ENCODE measurements at places on chromosomes 12 and 14.

DNA sequence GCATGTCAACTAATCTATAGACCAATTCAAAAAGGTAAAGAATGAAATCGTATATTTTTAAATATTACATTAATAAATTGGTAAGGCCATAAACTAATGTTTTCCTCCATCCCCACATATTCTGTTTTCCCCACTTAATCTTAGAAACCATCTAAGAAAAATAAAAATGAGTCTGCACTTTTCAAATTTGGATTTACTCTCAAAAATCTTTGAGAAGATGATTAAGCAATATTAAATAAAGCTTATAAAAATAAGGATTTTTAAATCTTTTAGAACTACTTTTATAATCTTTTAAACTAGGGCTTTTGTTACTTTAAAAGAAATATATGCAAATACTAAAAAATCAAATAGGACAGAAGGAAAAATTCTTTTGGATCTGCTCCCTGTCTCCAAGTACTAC, 10.6 kb upstream of the HAL start:
- no peak for DNase-seq

- no peak for DNase-seq
Observed at GRCh38 chr14:58027904-58028303, 124.1 kb downstream of the ARMH4 start.

DNA sequence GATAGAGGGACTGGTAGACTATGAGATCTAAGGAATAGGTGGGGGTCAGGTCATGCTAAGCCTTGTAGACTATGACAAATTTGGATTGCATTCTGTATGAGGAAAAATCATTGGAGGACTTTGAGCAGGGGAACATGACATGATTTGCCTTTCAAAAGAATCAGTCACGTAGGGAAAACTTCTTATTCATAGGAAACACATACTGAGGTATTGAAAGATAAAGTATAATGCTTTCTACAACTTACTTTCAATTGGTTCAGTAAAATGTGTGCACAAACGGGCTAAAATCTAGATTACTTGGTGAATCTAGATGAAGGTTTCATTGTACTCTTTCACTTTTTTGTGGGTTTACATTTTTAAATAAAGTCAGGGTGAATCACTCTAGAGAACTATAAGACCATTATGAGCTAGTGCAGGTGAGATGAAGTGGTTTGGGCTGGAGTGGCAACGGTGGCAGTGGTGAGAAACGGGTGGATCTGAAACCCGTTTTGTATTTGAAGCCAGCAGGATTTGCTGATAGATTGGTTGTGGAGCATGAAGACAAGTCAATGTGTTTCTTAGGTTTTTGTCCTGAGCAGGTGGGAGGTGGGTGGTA, 6.7 kb downstream of the BBS10 start:
- no peak for DNase-seq

DNA sequence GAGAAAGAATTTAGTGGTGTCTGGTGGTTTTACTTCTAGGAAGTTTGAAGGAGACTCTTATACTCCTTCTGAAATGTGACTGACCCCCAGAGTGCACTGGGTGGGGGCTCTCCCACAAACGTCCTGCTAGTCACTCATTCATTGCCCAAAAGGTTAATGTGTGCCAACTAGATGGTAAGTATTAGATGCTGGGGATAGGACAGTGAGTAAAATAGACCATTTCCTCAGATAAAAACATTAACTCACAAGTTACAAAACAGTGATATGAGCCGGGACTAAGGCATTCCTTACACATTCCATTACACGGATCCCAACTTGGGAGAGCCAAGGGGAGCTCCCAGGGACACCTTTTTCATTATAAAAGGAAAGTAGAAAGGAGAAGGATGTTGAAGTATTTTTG, 185.1 kb downstream of the ATXN7L3B start:
- DNase-seq: no peak

DNA sequence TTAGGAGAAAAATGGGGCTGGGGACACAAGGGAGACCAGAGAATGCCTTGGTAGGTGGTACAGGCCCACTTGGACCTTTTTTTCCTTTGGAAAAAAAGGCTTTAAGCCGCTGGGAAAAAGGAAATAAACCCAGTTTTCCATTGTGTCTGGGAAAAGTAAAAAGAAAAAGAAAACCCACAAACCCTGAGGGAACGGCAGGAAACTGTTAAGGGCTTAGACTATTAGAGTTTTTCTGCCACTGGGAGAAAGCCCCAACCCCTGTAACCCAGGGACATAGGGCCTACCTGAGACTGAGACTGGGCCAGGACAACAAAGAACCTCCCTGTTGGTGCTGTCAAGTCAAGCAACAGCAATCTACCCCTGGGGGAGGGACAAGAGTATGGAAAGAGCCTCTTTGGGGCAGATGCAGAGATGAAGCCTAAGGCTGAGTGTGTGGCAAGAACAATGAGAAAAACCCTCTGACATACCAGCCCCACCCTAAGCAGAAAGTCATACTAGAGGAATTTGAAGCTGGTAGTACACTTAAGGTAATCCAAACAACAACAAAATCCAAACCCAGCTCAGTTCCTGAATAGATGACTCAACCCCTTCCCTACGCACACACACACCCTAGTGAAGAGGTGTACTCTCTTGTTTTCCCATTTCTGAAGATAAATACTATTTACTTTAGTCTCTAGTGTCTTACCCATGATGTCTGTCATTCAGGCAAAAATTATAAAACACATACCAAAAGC, 22.8 kb downstream of the ATF1 start:
- no peak for DNase-seq

GRCh38 chr12:107287436-107288413, 194.4 kb upstream of the CRY1 start:
- peak; percentile 24 for DNase-seq

DNA sequence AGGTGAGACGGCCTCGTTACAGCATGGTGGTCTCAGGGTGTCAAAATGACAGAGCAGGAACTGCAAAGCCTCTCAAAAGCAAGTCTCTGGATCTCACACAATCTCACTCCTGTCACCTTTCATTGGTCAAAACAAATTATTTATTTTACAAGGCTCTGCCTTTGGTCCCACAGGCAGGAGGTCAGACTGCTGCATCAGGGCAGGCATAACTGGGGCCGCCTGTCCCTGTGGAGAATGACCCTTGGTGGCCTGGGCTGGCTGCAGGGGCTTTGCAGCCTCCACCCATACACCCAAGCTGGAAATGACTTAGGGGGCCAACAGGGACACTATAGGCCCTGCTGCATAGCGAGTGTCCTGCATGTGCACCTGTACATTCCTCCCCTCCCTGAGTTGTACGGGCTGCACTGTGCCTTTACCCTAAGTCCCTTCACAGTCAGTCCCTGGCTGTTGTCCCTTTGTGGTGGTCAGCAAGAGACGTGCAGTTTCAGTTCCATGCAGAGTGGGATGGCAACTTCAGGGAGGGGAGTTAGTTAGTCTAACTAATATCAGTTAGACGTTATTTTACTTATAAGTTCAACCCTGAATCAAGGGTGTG, 28.1 kb downstream of the PEX5 start:
- no peak for DNase-seq

DNA sequence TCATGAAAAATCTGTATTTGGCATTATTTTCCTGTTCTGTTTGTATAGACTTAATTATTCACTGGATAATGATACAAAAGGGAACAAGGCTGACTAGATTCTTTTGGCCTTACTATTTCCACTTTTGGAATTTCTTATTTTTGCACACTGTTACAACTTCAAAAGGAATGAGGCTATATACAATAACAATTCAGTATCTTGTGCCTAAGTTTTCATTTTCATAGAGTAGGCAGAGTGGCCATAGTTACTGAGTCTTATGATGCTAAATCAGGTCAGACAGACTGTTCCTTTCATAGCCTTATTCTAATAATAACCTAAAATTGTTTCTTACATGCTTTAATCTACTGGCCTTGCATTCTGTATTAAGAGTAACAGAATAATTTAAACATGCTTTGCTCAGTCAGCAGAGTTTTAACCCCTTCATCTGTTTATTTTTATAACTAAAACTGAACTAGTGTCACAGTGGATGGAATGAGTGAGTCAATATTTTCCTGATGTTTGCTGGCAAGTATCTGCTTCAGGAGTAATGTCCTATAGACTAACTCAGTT, 10.5 kb downstream of the TTC8 start:
- DNase-seq: no peak

- no peak for DNase-seq
Observed at GRCh38 chr12:122403831-122404230, 18.6 kb downstream of the CLIP1 start.

GRCh38 chr12:124463341-124463921, 104.0 kb downstream of the NCOR2 start:
- DNase-seq: no peak

- DNase-seq: peak; percentile 24
Observed at GRCh38 chr12:1533602-1534304, 60.6 kb downstream of the FBXL14 start.

- DNase-seq: no peak
Observed at GRCh38 chr14:21019366-21019765, 5.5 kb downstream of the NDRG2 start.

- no peak for DNase-seq
Observed at GRCh38 chr12:69196302-69197288, 42.8 kb upstream of the CPSF6 start.

DNA sequence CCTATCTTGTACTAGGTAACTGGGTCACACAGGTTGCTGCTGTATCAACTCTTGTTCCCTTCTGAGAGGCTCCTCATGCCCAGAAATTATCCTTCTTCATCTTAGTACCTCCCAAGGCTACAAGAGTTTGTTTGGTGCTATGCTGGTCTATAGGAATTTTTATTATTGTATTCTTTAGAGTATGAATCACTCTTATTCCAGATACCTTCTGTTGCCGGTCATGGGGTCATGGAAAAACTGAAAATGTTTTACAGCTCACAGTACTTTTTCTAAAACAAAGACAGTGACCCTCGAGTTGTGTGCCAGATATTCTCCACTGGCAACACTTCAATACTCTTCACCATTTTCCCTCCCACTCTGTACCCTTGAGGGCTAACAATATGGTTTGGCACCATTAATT, 1598.0 kb upstream of the TMEM132C start:
- DNase-seq: no peak

- no peak for DNase-seq
Observed at GRCh38 chr12:50635364-50635763, 128.5 kb upstream of the ATF1 start.

DNA sequence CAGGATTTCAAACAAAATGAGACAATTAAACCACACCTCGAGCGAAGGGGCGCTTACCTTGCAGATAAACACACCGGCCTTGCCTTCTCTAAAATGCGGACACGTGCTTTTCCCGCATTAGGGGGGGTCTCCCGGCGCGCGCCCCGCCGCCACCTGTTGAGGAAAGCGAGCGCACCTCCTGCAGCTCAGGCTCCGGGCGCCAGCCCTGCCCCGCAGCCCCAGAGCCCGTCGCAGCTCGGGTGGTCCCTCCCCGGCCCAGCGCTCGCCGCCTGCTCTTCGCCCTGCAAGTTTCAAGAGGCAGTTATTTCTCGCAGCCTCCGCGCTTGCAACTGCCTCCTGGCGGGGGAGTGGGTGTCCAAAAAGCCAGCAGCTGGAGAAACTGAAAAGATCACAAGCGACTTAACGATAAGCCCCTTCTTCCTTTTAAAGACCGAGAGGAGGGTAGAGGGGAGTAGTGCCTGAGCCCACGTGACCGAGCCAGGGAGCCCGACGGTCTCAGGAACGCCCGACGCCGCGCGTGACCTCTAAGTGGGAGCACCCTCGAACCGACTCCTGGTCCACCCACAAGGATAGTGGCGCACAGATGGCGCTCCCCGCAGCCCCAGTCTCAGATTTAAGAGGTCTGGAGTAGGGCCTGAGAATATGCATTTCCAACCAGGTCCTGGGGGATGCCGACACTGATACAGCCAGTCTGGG, at the start of gene ESR2:
Gene ESR2 (minus strand): TSS at position 396 of the 696 bp plus-strand sequence. CDS start 11,386 bp downstream, outside the sequence.
- no peak for DNase-seq

DNA sequence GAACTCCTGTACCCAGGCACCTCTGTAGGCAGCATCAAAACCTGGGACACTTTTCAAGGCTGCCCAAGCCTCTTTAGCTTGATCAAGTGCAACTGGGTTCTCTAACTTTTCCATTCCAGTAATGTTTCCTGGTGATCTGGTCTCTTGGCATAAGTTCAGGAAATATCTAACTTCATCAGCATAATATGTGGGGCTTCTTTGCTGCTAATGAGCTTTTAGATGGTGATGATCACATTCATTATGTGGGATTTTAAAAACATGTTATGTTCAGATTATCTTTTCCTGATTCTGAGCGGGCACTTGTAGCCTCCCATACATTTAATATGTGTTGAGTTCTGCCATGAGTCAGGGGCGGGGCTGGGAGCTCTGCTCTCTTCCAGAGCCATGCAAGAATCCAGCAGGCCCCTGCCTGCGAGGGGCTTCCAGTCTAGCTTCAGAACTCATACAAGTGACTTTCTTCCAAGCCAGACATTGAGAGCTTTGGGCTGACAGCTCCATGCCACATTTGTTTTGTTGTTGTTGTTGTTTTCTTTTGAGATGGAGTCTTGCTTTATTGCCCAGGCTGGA, 39.5 kb upstream of the RIN3 start:
- no peak for DNase-seq

DNA sequence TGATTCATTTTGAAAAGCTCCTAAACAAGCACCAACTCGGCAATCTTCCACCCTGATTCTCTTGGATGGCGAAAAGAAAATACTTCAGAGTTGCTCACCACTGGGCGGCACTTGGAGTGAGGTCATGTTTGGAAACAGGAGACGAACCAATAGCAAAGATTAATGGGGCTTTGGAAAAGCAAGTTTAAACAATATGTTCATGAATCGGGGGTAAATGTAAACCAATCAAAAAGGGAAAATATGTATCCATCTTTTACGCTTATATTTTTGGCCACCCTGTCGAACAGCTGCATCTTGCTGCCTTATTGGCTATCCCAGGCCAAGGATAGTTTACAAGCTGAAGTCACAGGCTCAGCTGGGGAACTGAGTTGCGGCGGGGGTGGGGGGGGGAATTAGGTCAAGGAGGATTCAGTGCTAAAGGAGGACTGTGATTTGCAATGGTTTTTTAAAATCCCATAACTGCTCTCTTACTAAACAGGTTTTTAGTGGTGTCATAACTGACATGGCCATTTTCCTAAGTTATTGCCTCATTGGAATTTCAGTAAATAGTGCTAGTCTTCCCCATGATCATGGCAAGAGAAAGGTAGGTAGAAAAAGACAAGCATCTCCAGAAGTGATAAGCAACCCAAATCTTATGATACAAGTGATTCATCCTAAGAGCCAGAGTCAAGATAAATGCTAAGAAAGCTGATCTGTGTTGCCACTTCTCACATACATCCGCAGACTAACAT, 210.6 kb downstream of the PHLDA1 start:
- no peak for DNase-seq

DNA sequence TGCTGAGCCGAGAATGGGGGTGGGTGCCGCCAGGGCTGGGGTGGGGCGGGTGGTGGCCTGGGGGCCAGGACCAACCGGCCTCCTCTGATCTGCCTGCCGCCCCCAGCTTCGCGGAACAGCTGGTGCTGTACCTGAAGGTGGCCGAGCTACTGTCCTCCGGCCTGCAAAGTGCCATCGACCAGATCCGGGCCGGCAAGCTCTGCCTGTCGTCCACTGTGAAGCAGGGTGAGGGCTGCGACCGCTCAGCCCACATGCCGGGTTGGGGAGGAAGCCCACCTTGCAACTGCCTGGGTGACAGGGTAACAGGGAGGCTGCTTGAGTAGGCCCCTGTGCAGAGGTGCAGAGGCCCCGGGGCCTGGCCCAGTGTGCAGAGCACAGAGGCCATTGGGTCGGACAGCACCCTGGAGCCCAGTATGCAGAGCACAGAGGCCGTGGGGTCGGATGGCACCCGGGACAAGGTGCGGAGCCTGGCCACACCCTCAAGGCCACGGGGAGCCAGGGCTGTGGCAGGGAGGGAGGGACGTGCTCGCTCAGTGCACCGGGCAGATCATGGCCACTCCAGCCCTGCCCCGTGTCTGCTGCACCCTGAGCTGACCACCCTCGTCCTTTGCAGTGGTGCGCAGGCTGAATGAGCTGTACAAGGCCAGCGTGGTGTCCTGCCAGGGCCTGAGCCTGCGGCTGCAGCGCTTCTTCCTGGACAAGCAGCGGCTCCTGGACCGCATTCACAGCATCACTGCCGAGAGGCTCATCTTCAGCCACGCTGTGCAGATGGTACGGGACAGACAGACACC, 9.5 kb upstream of the PUS1 start:
- no peak for DNase-seq
